ENCODE measurements at places on chromosomes 12 and 14. TPM values are rescaled to one million over a fixed set of nuclear protein-coding genes. Genes with fewer than 3 reads are reported as not detected.

LRP1-AS gene
- not detected for total RNA-seq

RASSF9 gene
- total RNA-seq = 1.5 TPM

ADAM21 gene
- 0.44 TPM for total RNA-seq

DIO2 gene
- total RNA-seq = 0.19 TPM

ATL1 gene
- 1.8 TPM for total RNA-seq

AMN gene
- under 0.01 TPM for total RNA-seq

C12orf60 gene
- total RNA-seq = 1.1 TPM

HOXC5 gene
- total RNA-seq = not detected

B3GNT4 gene
- not detected for total RNA-seq

ADAMTS20 gene
- not detected for total RNA-seq

ZBTB39 gene
- total RNA-seq = 10.8 TPM

SELPLG gene
- 0.16 TPM for total RNA-seq

MFAP5 gene
- 0.13 TPM for total RNA-seq

ZDHHC22 gene
- total RNA-seq = under 0.01 TPM

KCNH3 gene
- not detected for total RNA-seq

FSCB gene
- total RNA-seq = not detected

CMA1 gene
- total RNA-seq = not detected

RGS6 gene
- total RNA-seq = not detected
